CD4-positive, alpha-beta T cell treated with Interleukin-2 at 100 ng/mL for 4 hours (primary cell): ENCODE measurements at places on chromosomes 3 and 15.

DNA sequence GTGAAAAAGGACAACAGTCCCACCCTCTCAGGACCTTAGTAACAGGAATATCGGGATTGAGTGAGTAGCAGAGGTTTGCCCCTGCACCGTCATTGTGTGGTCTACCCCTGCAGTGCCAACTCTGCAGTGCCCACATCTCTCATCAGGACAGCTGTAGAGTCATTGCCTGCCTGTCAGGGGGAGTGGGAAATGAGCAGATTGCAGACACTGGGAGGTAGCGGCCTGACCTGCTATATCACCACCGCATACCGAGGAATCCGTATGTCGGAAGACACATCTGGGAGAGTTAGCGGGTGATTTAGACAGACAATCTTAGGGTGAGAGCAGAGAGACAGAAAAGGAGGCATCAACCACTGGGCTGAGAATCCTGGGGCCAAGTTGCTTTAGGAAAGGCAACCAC is 218.1 kb downstream of the EPHB1 start:
- DNase-seq, result no peak

DNA sequence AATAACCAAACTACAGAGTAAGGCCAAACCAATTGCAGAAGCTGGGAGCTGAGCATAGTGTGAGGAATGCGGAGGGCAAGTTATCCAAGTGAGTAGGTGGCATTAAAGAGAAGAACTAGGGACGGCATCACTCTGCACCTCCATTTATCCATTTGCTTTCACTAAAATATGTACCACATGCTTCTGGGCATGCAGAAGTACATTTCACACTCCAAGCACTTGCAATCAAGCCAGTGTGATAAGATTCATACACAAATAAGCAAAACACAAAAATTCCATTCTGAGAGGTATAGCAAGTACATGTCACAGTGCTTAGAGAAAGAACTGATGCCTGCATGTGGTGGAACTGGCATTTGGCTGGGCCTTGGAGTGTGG is 81.1 kb downstream of the CCNL1 start:
- DNase-seq, result no peak

- no peak for DNase-seq
Measured at GRCh38 chr3:46713050-46713897, 4.4 kb downstream of the PRSS50 start.

DNA sequence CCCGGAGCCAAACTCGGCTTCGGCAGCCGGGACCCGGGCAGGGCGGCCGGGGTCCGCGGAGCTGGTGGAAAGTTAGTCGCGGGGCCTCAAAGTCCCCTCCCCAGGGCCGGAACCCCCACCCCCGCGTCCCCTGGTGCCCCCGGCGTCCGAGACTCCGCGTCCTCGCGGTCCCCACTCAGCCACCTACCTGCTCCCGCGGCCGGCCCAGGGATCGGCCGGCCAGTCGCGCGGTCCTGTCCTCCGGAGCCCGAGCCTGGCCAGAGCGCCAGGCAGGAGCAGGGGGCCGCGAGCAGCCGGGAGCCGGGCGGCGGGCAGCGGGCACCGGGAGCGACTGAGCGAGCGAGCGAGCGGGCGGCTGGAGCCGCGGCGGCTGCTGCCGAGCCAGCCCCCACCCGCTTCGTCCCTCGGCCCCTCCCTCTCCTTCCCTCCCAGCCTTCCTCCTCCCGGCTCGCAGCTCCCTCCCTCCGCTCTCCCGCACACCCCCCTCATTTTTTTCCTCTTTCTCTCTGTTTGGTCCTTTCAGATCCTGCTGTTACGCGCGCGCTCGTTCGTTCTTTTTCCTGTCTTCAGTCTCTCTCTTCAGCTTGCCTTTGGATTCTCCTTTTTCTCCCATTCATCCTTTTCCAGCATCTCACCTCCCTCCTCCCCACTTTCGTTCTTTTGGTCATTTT is at the start of gene MEGF11:
MEGF11 (minus strand) TSS at position 333 of the 671 bp plus-strand sequence. CDS start 125,347 bp downstream, outside the sequence.
- no peak for DNase-seq

GRCh38 chr3:195159117-195159813 is 111.7 kb downstream of the XXYLT1 start:
- DNase-seq, result no peak

DNA sequence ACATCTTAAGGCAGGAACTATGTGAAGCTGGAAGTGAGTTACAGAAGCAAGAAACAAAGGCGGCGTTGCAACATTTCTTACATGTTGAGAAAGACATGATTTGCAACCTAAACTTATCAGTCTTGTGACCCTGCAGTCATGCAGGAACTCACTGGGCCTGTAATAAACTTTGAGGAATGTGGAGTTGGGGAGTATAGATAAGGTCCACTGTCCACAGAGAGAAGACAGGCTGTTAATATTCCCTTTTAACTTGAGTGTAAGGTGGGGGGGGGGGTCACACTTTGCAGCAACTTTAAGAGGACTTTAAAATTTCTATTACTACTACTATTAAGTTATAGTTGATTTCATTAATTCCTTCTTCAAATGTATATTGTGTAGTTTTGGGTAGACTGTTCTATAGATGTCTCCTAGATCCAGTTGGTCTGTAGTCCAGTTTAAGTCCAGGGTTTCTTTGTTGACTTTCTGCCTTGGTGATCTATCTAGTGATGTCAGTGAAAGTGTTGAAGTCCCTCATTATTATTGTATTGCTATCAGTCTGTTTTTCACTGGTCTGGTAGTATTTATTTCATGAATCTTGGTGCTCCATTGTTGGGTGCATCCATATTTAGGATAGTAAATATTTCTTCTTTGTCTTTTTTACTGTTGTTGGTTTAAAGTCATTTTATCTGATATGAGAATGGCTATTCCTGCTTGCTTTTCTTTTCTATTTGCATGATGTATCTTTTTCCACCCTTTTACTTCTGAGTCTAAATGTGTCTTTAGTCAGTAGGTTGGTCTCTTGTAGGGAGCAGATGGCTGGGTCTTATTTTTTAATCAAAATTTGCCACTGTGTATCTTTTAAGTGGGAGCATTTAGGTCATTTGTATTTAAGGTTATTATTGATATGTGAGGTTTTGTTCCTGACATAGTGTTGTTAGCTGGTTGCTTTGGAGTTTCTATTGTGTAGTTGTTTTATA is 15.6 kb upstream of the FAM98B start:
- no peak for DNase-seq

GRCh38 chr3:46110701-46111493 is 83.6 kb upstream of the XCR1 start:
- DNase-seq, result no peak

GRCh38 chr3:64684715-64685261 is 3.0 kb downstream of the ADAMTS9 start:
- DNase-seq, result no peak
